ENCODE measurements at places on chromosomes 13 and 19.

GRCh38 chr13:29847501-29847983, 2.9 kb downstream of the UBL3 start:
- peak; percentile 74 for DNase-seq

- DNase-seq, result no peak
Measured at GRCh38 chr19:5285955-5286354, 54.7 kb downstream of the PTPRS start.

DNA sequence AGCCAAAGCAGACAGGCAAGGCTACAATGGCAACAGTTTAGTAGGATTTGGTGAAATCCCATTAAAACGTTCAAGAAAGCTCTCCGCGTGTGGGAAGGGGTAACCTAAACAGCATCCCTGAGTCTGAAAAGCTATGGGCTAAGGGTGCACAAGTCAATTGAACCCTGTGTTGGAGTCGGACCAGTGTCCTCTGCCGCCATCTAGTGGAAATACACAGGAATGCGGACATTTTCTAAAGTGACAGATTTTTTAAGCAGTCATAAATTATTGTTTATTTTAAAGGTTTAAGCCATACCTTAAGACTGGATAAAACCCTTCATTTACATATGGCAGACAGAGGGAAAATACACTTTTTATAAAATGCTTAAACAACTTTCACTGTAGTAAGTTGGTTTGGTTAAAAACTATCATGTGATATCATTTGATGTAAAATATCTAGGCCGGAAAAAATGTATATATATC, 26.5 kb upstream of the LSM14A start:
- DNase-seq, result peak; percentile 56

DNA sequence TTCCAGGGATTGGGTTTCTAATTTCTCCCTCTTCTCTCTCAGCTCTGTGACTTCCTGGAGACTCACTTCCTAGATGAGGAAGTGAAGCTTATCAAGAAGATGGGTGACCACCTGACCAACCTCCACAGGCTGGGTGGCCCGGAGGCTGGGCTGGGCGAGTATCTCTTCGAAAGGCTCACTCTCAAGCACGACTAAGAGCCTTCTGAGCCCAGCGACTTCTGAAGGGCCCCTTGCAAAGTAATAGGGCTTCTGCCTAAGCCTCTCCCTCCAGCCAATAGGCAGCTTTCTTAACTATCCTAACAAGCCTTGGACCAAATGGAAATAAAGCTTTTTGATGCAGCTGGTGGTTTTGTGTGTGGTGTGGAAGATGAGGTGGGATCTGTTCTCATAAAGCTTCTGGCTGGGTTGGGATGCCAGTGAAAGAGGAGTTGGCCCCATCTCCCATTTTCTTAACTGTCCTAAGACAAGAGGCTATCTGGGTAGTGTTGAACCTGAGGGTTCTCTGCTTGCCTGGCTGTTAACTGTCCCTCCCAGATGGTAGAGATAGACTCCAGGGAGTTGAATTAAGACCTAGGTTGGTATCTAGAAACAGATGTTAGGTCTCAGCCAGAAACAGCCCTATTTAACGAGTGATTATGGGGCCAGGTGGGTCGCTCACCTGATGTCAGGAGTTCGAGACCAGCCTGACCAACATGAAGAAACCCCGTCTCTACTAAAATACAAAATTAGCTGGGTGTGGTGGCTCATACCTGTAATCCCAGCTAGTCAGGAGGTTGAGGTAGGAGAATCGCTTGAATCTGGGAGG, 1.6 kb downstream of the FTL start:
- no peak for DNase-seq

DNA sequence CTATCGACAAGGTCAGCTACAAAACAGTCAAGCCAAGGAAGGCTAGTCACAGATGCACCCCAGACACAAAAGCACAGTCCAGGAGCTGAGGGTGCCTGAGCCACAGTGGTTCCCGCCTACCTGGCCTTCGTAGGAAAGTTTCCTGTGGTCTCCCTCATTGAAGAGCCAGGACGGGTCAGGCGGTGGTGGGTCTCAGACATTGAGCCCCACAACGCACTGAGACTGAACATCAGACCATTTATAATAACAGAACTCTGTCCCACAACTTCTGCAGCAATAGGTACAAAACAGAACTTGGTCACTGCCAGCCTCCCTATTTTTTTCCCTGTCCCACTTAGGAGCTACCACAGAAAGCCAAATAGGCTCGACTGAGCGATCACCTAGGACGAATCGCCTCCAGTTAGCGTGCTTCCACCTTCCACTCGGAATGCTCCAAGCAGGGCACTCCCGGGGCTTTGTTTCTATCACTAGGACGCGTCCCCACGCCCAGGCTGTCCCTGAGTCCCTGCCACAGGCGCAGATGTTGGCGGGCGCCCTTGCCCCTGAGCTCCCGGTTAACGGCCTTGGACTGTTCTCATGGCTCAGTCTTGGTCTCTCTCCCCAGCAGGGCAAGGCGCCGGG, 640 bp upstream of the ZNF544 start:
- DNase-seq, result no peak

GRCh38 chr19:54684527-54684926, 21.7 kb downstream of the LILRB4 start:
- DNase-seq, result no peak

DNA sequence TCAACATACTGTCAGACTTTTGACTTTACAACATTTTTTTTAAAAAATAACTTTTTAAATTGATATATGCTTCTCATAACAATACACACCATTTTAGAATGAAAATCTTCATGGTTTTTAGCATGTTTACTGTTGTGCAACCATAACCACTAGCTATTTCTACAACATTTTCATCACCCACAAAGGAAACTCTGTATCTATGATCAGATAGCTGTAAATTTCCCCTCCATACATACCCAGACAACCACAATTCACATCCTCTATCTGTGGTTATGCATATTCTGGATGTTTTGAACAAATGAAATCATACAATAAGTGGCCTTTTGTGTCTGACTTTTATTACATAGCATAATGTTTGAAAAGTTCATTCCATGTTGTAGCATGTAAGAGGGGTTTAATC, 1666.0 kb downstream of the EFNB2 start:
- no peak for DNase-seq

DNA sequence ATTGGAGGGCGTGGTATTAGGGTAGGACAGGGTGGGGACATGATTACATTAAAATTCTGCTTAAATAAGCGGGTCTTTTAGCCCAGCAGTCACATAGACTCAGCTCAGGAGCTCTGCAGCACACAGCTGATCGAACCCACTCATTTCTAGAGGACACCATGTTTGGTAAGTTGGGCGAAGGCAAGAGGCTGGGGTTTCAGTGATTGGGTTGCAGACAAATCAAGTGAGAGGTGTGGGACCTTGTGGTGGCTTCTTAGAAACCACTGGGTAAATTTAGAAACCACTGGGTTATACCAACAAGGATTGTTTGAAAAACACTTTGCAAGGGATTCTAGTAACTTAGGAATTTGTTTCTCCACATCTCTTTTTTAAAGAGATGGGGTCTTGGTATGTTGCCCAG, at the start of gene LEUTX:
TSS of gene LEUTX (plus strand) at position 92 of the 400 bp plus-strand sequence. CDS start at position 159, 67 bp downstream.
- DNase-seq, result no peak

DNA sequence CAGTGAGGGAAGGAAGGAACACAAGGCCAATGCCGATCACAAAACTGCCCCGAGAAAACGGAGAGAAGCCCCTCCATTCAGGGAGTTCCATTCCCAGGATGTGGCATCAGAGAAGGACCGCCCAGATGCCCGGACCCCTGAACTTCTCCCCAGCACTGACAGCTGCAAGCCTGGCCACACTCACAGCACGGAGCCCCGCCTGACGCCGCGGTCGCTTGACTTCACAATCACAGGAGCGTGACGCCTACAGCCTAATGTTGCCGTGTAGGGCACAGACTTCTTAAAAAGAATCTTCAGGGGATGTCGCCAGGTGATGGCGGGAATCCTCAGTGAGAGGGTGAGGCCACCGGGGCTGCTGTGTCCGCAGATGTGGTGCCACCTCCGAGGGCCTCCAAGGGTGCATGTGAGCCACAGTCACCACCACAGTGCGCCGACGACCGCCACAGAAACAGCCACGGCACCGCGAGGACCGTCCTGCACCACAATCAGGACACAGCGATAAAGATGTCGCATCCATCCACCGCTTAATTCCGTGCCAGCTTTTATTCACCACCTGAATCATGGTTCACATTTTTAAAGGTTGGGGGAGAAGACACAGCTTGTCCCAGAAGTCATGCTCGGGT, 77.2 kb downstream of the SPACA7 start:
- DNase-seq, result no peak

DNA sequence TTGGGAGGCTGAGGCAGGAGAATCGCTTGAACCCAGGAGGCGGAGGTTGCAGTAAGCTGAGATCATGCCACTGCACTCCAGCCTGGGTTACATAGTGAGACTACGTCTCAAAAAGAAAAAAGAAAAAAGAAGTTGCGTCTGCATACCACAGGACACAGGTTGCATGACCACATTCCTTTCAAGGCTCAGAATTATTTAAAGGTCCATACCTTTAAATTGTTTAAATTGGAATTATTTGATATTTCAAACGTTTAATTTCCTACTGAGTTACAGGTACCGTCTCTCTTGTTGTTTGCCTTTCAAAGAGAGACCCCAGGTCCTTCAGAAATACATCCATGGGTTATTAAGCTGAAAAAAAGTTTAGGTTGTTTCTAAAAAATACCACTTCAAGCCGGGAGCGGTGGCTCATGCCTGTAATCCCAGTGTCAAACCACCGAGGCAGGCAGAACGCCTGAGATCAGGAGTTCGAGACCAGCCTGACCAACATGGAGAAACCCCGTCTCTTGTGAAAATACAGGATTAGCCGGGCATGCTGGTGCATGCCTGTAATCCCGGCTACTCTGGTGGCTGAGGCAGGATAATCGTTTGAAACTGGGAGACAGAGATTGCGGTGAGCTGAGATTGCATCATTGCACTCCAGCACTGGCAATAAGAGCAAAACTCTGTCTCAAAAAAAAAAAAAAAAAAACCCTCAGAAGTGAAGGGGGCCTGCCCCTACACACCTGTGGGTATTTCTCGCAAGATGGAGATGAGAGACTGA, 18.6 kb downstream of the ZNF816 start:
- no peak for DNase-seq

GRCh38 chr13:91593456-91593855, 195.0 kb downstream of the GPC5 start:
- no peak for DNase-seq

GRCh38 chr13:33548069-33548468, 262.5 kb upstream of the STARD13 start:
- no peak for DNase-seq

- no peak for DNase-seq
Measured at GRCh38 chr13:43872181-43872580, 7.4 kb downstream of the CCDC122 start.

- no peak for DNase-seq
Measured at GRCh38 chr19:15285896-15286591, 46.3 kb downstream of the BRD4 start.

- no peak for DNase-seq
Measured at GRCh38 chr19:8096071-8096470, 43.5 kb downstream of the CCL25 start.

GRCh38 chr19:5943623-5944022, 29.6 kb downstream of the CAPS start:
- DNase-seq, result no peak

GRCh38 chr13:44732503-44733098, 156.5 kb upstream of the TSC22D1 start:
- DNase-seq, result no peak

GRCh38 chr19:19711306-19711933, 21.5 kb downstream of the ZNF14 start:
- DNase-seq, result no peak

- no peak for DNase-seq
Measured at GRCh38 chr13:78198821-78199220, 280.2 kb upstream of the EDNRB start.

GRCh38 chr13:104900191-104900817, 1635.2 kb downstream of the EFNB2 start:
- no peak for DNase-seq

DNA sequence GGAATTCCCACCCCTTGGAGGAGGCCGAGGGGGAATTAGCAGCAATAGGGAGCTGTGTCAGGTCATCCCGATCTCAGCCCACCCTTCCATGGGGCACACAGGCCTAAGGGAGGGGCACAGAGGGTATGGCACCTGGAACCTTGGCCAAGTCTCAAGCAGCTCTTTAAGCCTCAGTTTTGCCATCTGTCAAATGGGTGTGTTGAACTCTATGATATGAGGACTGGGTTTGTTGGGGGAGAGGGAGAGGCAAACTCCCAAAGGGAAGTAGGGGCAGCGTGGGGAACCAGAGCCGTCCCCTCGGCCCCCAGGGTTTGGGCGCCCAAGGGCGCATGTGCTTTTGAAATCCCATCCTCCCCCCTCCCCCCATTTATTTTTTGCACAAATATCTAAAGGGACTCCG, 49.7 kb downstream of the COLGALT1 start:
- DNase-seq, result no peak

GRCh38 chr13:43388282-43389034, 365.1 kb downstream of the DNAJC15 start:
- DNase-seq, result no peak

DNA sequence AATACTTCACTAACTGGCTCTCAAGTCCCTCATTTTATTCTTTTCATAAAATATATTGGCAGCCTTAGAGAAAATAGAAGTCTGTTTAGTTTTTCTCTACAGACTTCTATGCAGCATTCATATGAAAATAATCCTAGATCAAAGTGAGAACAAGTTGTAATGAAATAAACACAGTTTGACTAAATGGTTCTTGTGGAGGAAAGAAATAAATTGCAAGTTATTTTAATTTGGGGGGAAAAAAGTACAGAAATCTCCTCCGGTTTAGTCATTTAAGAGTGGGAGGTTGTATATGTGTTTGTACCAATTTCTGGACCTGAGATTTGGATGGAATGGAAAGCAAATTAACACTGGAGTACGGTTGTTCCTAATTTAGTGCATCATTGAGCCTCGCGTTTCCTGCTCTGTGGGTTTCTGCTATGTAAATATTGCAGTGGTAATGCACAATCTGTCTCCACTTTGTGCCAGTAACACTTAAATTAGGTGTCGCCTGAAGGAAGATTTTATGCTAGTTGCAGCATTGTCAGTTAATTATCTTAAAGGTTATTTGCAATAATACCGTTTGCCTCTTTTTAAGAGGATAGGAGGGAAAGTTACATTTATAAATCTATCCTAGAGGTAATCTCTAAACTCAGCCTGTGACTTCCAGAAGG, 100.2 kb downstream of the ZIC5 start:
- DNase-seq, result no peak

All from midbrain (tissue), 1 donor.